NCI-H2081 treated with DMSO at 0.1 percent for 48 hours (cell line): ENCODE measurements at places on chromosomes 1 and 21.

DNA sequence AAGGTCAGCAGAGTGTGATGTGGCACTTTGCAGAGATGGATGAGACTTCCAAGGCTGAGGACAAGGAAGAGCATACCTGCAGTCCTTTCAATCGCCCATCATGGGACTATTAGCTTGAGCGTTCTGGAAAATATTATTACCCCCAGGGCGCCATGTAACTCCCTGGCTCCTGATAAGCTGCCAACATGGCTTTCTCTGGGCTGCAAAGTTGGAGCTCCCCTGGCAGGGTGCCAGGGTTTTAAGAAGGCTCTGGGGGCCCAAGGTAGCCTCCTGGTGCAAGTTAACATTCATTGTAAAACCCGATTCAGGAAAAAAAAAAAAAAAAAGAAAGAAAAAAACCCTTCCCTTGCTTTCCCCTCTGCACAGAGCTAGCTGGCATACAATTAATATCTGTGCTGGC is 196.7 kb downstream of the PBX1 start:
- DNase-seq, result no peak

- DNase-seq, result no peak
Measured at GRCh38 chr21:42521805-42522204, 8.2 kb downstream of the SLC37A1 start.

- no peak for DNase-seq
Measured at GRCh38 chr1:221678014-221678413, 63.9 kb downstream of the DUSP10 start.

- no peak for DNase-seq
Measured at GRCh38 chr1:98388441-98388840, 273.1 kb upstream of the SNX7 start.

DNA sequence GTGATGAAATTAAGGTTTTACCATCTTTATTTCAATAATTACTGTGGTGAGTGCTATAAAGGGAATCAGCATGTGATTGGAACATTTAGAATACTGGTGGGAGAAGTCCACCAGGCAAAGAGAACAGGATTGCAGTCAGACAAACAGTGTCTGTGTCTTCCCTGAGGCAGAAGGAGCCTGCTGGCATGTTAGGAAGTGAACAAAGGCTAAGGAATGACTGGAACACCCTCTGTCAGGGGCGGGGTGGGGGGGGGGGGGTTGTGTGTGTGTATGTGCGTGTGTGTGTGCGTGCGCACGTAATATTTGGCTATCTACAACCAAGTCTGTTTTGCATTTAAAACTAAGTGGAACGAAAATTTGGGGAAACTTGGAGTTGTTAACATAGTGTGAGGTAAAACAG is 30.2 kb downstream of the SRRM1 start:
- no peak for DNase-seq

DNA sequence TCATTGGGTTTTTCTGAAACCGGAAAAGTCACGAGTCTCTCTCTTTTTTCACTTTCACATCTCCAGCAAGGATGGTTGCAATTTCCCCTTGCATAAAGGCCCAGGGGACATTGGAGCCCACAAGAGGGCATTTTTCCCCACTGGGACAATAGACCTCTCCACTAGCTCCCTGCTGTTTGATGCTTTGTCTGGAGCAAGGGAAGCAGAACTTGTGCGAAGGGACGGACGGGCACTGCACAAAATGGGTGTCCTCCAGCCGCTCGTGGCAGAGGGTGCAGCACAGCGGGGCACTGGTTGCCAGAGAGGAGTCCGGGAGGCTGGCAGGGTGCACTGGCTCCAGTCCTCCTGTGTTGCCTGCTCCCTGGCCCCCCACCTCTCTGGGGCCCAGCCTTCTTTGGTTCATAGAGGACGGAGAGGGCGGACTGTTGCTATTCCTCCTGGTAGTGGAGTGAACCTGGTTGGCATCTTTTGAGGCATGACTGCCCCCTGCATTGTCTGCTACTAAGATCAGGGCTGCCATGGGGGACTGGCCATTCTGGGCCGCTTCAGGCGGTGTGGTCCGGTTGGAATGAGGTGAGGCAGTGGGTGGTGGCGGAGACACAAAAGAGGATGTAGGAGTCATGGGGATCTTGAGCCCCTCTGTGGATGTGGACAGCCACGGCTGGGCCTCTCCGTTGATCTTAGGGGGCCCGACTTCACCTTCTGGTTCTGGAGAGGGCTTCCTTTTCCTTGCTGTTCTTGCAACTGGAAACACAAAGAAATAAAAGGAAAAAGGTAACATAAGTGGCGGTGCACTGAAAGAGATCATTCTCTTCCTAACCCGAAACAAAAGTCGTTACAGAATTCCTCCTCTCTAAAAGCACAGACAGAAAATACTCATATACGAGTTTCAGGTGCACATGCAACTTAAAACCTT is 2.6 kb downstream of the IRF2BP2 start:
- peak; percentile 48 for DNase-seq

DNA sequence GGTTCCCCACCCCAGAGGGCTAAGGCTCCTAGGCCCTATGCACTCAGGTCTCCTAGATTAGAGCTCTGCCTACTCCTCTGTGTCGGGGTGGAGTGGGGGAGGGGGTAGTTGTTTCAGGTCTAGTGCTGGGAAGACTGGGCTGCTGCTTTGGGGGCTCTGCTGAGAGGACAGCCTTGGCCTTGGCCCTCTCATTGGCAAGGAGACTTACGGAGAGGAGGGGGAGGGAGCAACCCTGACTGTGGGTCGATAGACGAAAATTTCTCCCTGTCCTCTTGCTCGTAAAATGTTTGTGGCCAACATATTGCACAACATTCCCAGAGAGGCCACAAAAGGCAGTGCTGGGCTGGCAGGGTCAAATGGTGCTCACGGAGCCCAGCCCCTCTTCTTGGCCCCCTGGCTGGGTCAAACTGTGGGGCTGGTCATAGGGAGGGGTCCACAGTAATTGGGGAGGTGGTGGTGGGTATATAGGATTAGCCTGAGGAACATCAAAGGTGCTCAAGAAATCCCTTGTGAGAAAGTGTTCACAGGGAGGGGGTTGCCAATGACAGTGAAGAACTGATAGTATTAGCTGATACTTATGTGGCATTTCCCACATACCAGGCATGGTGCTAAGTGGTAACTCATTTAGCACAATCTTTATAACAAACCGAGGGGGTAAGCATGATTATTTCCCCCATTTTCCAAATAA is 8.5 kb upstream of the DMBX1 start:
- no peak for DNase-seq

GRCh38 chr1:116825207-116825719 is 71.0 kb downstream of the CD2 start:
- peak; percentile 18 for DNase-seq

DNA sequence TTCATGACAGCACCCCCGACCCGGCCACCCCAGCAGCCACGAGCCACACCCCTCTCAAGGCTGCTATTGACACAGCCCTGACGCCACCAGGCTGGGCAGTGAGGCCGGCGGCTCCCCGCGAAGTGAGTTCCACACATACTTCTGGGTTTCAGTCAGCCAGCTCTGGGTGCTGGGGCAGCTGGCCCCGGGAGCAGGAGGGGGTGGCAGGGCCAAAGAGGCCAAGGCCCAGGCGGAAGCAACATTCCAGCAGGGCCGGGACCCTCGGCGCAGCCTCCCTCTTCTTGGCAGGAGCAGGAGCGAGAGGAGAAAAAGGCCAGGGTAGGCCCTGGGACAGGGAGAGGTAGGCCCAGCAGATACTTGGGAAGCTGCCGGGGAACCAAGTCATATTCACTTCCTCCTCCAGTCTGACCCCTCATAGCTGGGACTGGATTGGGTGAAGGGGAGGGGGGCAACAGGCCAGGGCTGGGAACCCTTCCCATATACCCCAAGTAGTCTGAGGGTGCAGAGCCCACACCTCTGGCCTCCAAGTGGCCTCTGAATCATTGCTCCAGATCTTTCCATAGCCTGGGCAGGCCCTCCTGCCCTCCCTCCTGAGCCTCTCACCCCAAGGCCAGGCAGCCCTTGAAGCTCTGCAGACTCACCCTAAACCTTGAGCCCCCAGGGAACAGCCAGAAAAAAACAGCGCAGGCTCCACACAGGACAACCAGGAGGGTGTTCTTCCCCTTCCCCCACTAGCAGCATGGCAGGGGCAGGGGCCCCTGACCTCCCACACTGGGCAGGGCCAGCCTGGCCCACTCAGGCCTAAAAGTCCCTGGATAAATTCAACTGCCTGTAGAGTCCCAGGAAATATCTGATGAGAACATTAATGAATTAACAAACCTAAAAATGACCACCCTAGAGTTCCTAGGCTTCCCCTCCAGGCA is 5.7 kb downstream of the HSPG2 start:
- no peak for DNase-seq

GRCh38 chr1:213164561-213164960 is 113.5 kb downstream of the RPS6KC1 start:
- DNase-seq, result no peak

DNA sequence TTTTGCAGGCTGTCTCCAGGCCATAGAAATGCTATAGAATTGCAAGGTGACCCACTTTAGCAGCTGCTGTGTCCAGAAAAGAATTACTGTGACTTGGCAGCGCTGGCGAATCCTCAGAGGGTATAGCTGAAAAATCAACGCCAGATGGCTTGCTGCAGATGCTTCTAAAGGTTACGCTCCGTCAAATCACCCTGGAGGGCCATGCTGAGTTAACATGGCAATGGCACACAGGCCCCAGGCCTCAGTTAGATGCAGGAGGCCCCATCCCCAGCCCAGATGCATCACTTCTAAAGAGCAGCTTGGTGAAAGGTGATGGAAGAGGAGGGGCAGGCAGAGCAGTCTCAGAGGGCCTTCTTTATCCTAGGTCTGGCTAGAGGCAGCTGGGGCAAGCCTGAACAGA is 18.0 kb downstream of the KIAA1614 start:
- DNase-seq, result peak; percentile 26

DNA sequence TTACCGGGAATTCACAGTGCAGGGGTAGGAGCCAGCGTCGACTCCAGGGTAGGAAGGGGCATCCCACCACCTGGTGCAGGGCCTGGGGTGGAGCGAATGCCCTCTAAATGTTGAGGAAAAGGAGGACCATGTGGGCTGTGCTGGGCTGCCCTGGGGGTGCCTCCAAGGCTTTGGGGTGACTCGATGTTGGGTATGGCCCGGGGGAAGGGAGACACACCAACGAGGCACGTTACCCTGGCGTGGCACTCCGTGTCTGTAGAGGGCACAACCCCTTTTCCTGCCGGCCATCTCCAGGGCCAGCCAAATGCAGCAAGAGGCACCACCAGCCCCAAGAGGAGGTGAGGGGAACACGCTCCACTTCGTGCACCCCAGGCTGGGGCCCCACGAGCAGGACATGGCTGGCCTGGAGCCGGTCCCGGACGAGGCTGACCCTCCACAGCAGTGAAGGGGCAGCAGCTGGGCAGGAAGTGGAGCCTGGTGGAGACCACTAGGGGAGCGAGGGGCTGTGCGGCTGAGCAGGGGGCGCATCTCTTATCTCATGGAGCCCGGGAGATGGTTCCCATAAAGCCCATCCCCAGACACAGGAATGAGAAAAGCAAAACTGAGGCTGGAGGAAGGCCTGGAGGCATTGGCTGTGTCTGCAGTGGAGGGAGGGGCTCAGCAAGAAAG is 11.2 kb downstream of the ACTRT2 start:
- no peak for DNase-seq

DNA sequence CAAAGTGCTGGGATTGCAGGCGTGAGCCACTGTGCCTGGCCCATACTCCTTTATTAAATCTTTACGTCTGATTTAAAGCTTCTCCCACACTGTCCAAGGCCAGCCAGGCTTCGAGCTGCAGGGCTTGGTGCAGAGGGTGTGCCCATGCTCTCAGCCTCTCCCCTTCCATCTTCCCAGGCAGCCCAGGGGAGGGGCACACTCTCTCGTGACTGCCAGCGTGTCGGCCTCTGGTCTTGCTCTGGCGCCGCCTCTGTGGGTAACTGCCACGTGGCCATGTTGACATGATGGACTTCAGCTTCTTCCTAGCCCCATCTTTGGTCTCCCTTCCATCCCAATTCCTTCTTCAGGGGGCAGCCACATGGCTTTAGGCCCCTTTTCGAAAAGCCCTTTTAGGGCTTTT is 4.7 kb downstream of the GPR137B start:
- DNase-seq, result no peak

GRCh38 chr1:244598611-244599010 is 54.3 kb upstream of the DESI2 start:
- DNase-seq, result no peak

DNA sequence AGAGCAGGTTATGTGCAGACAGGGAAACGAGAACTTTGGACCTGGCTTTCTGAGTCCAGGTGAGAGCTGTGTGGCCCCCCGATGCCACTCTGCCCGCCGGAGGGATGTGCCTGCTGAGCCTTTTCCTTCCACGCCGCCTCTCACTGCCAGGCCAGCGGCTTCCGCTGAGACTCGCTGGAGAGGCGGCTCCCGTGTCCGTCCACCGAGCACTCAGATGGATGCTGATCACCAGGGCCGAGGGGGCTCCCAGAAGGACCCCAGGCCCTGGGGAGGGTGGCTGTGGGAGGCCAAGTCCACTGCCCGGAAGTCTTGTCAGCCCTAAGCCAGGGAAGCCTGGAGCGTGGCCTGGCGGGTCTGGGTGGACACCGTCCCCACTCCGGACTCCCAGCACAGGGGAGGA is 16.5 kb downstream of the CSTB start:
- no peak for DNase-seq

- DNase-seq, result no peak
Measured at GRCh38 chr21:41923186-41923585, 30.6 kb downstream of the C2CD2 start.

GRCh38 chr1:46643368-46643775 is 24.8 kb downstream of the ATPAF1 start:
- peak; percentile 96 for DNase-seq

DNA sequence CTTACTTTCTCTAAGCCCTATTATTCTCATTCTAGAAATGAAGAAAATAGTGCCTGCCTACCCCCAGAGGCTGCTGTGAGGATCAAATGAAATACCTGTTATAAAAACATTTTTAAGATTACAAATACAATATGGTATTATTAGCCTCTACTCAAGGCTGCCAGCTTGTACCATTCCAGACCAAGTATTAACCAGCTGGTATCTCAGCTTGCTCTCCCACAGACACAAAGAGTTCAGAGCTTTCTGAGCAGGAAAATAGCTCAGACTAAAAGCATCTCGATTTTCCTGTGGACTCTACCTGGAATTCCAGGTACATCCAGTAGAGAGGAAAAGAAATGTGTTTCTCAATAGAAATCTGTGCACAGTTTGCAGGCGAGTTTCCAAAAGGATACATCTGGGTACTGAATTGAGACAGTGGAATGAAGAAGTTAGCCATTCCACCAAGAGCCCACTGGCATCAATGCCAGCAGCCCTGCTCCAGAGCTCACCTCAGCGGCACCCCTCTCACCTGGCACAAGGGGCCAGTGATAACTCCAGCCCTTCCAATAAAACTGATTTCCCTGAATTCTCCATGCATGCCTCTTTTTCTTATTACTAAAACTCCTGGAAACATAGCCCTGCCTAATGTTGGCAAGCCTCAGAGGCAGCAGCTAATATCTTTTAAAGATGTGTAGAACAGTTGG is 31.0 kb downstream of the TGFBR3 start:
- DNase-seq, result no peak

DNA sequence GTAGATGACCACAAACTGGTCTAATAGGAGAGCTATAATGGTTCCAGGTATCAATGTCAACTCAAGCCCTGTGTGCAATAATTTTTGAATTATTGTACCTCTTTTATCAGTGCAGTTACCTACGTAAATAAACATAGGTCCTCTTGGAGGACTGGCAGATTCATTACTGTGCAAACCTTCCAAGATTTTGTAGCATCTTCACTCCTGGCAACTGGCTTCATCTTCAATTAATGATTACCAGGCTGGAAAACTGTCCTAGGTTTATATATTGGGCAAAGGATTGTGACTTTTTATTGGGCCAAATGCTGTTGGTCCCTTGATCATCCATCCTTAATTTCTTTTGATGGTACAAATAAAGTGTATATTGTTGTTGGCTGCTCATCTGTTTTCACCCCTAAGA is 35.6 kb downstream of the C4BPA start:
- DNase-seq, result no peak

- no peak for DNase-seq
Measured at GRCh38 chr1:36773827-36774541, 260.3 kb downstream of the GRIK3 start.
